ENCODE measurements at places on chromosomes 12 and 14.

DNA sequence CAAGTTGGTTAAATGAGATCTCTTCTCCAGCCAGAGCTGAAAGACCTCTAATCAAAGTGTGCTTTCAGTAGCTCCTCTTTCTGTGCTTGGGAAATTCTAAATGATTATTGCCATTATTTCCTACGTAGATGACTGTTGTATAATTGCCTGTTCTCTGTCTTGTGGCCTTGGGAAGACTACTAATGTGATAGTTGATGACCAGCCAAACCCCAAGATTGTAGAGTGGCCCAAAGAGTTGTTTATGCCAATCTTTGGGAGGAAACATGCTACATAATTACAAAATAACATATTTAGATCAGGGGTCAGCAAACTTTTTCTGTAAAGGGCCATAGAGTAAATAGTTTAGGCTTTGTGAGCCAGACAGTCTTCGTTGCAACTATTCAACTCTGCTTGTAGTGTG, 135.1 kb upstream of the DIO2 start:
- DNase-seq, result no peak

DNA sequence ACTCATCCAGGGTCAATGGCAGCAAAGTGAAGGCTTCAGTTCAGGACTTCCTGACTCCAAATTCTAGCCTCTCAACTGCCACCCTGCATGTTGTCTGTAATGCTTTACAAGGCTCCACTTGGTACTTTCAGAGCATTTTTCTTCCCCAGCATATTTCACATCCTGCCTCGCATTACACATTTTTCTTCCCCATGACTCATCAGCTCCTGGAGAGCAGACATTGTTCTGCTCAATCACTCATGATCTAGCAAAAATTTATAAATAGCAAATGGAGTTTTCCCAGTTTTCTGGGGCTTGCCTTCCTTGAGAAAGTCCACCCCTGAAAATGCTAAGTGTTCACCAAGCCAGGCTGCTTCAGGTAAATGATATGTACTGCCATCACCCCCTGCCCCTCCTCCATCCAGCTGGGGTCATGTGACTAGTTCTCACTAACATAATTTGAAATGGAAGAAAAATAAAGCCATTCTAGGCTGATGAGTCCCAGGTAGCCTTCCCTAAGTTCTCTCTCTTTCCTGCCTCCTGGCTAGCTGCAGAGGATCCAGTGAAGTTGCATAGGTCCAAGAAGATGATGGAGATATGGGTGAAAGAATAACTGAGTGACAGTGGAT, 69.4 kb downstream of the ARMH4 start:
- no peak for DNase-seq

- DNase-seq, result no peak
These were observed 115.2 kb downstream of the TMEM132D start for GRCh38 chr12:129788506-129789084.

DNA sequence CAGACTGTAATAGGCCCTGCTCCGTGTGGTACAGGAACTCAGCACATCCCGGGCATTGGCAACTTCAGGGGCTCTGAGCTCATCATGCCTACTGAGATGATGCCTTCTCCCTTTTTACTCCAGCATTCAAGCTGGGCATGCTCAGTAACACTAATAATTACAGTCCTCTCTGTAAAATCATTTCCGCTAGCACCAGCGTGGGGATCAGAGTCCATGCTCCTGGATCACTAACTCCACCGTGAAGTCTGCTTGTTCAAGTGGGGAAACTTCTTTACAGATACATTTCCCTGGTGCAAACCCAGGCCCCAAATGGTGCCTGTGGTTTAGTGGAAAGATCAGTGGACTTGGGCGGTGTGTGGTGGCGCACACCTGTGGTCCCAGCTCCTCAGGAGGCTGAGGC, 16.7 kb downstream of the CLSTN3 start:
- DNase-seq, result no peak

- DNase-seq, result no peak
These were observed 94.2 kb downstream of the LLPH start for GRCh38 chr12:66036317-66036716.

DNA sequence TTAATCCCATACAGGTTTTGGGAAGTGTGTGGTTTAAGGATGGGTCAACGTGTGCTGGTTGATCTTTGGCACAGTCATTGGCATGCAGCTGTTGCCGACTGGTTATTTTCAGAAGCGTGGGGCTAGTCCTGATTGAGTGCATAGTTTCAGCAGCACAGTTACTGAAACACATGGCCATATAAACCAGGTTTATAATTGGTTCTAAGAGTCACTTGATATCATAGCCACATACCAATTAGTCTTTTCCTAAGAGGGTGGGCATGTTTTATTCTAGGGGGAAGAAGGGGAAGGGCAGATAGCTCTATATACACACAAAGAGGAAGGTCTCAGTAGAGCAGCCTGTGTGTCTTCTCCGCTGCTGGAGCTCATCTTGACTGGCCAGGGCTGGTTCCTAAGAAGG, 11.0 kb upstream of the RPS6KL1 start:
- peak; percentile 33 for DNase-seq

- DNase-seq, result no peak
These were observed 190.4 kb upstream of the FAR2 start for GRCh38 chr12:28958553-28959195.

DNA sequence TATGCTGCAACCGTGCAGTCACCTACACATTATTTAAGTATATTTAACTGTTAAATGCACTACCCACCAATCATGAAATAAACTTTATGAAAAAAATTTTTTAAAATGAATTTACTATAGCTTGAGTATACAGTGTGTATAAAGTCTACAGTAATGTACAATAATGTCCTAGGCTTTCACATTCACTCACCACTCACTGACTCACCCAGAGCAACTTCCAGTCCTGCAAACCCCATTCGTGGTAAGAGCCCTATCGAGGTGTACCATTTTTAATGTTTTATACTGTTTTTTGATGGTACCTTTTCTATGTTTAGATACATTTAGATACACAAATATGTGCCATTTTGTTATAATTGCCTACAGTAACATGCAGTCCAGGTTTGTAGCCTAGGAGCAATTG, 48.1 kb downstream of the KLRG1 start:
- no peak for DNase-seq

DNA sequence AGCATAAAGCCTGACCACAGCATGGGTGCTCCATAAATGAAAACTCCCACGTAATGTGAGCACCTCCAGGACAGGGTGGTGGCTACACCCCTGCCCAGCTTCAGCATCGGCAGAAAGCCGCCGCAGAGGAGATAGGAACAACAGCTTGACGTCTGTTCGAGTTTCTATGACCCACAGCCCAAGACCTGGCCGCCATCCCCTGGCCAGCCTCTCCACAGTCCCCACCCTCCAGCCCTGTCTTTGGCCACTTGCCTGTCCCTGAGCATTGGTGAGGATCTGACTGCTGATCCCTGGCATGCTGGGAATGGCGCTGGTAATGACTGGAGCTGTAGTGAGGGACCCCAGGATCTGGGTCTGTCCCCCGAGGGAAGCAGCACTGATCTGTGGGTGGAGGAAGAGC, 21.3 kb downstream of the POU6F1 start:
- DNase-seq, result no peak

GRCh38 chr14:90720336-90720735, 95.9 kb downstream of the TTC7B start:
- DNase-seq, result no peak

DNA sequence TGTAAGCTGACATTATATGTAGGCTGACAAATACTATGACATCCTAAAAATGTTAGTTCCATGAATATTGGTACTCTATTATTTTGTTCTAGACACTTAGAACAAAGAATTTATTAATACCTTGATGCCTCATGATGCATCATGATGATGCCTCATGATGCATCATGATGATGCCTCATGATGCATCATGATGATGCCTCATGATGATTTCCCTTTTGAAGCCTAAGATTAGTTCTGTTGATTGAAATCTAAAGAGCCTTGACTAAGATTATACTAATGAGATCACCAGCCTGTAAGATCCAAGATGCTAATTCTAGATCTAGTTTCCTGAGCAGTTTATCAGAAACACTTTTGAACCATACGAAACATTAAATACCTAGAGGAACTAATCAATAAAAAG, 4.6 kb upstream of the CEP128 start:
- DNase-seq, result no peak

DNA sequence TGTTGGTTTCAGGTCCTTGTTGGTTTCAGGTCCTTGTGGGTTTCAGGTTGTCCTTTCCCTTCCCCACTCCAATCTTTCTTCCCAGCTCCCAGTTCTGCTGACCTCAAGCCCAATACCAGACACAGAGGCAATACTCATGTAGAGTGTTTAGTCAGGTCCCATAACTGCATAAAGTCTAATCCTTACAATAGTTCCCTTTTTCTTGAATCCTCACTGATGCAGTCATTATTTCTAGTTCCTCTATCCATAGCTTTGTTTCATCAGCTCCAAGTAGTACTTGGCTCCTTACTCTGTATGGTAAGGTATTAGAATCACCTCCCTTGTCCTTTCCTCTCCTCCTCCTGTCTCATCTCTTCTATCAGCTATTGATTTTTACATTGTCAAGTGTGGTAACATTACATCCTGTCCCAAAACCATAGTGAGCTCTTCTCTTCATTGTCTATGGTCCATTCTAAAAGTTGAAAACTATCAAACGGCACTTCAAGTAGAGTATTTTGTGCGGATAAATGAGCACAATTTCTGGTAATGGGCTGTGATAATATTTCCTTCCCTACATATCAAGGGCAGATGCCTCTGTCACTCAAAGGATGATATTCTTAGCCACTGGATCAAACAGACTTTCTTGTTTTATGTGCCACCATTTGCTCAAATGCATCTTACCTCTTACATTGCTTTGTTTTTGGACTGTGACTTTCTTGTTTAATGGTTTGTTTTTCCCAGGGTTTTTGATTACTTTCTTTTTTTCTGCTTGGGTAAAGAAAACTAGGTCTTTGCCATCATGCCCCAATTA, 57.2 kb upstream of the JDP2 start:
- no peak for DNase-seq

DNA sequence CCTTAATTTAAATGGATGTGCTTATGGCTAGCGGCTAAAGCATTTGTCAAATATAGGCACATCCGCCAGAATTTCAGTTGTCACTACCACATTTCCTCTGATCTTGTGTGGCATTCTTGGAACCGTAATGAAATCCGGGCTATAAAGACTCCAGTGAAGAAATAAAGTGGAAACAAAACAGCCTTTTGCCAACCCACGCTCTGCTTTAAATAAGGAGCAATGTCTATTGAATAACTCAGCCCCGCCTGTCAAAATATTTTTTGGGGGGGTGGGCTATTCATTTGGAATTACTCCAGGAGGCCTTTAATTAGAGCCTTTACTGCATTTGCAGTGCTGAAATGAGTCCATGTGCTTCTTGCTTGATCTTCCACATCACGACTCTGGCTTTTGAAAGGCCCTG, 179.6 kb upstream of the RPH3A start:
- DNase-seq, result no peak

- no peak for DNase-seq
These were observed 58.2 kb downstream of the ESR2 start for GRCh38 chr14:64235652-64236640.

DNA sequence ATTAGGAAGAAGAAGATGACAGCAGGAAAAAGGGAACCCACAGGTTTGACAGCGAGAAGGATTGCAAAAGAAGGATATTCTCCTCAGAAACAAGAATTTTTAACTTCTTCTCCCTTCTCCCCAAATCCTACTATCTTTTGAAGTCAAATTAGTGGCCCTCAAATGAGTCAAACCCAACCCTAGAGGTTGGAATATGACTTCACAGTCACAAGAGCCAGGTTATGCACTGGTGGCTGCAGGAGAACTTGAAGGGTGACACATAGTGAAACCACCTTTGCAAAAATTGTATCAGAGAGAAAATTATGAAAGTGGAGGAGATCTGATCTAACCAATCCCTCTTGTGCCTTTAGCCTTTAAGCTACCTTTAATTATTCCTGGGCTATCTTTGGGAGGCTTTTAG, 386.2 kb upstream of the CCDC196 start:
- DNase-seq, result no peak

DNA sequence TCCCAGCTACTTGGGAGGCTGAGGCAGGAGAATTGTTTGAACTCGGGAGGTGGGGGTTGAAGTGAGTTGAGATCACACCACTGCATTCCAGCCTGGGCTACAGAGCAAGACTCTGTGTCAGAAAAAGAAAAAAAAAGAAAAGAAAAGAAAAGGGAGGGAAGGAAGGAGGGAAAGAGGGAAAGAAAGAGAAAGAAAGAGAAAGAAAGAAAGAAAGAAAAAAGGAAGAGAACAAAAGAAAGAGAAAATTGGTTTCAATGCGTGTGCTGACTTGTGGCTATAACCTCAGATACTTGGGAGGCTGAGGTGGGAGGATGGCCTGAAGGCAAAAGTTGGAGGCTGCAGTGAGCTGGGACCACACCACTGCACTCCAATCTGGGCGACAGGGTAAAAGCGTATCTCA, 128.4 kb upstream of the TBX3 start:
- DNase-seq, result no peak

DNA sequence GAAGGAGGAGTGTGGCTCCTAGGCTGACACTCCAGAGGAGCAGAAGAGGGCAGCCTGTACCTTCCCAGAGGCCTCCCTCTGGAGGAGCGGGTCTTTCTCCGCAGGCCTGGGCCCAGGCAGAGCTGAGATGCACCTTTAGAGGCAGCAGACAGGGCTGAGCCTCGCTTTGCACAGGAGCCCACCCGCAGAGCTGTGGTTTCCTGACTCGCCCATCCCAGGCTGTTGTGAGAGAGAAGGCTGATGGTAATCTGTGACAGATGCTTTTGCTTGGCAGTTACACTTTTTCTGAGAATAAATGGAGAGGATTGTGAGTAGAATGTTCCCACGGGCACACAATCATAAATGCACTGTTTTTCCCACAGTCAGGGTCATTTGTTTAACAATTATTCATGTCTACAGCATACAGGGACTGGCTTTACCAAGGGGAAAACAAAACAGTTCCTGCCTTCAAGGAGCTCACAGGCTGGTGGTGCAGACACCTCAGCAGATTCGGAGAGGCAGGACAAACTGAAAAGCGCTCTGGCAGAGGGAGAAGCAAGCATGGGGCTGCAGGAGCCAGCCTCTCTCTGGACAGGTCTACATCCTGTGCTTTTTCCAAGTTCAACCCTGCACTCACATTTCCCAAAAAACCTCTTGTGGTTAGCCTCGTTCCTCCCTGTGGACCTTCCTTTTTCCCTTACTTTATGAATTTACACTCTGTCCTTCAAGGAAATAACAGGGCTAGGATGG, 13.9 kb downstream of the EVL start:
- no peak for DNase-seq
